Neural progenitor cell (in vitro differentiated cells): ENCODE measurements at places on chromosomes 5 and 9. TPM values are rescaled to one million over a fixed set of nuclear protein-coding genes. Genes with fewer than 3 reads are reported as not detected.

GRCh38 chr5:107979291-107979690, 308.6 kb upstream of the EFNA5 start:
- no peak overlapping the region for H3K4me3 ChIP-seq
- peak; percentile 34 for DNase-seq
- no peaks in the 10 kb centered on the region for H3K36me3 ChIP-seq

DNA sequence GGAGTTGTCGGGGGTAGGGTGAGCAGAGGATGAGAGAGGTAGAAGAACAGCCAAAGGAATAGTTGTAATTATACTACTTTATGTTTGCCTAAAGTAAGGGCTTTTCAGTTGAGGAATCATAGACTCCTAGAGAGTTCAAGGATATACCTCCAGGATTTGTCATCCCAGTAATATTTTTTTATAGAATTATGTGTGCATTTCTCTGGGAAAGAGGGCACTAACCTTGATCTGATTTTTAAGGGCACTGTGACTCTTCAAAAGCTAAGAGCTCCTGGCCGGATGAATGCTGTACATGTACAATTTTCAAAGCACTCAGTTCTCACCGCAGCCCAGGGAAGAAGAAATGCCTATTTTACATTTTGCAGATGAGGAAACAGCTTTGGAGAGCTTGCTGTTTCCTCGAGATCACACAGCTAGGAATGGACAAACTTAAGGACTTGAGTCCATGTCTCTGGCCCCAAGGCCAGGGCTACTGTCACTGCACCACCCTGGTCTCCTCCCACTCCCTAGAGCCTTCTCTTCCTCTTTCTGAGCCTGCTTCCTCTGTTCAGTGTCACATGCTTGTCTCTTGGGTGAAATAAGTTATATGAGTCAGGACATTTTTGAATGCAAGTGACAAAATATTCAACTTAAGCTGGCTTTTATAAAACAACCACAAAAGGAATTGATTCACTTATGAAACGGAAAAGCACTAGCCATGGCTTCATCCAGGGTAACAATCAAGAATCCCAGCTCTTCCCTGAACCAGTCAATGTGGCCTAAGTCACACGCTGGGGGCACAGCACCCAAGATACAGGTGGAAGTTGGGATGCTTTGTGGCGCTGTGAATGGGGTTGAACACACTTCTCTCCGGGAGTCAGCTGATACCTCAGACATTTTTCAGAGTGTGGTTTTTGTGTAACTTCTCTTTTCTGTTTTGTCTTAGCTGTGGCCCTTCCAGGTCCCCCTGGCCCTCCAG, 45.7 kb upstream of the TGFBR1 start:
- H3K27me3 ChIP-seq = no peaks in the 10 kb centered on the region
- H3K27ac ChIP-seq = no peak overlapping the region
- no peak for DNase-seq
- no peaks in the 10 kb centered on the region for H3K36me3 ChIP-seq
- H3K4me3 ChIP-seq = no peak overlapping the region

Gene HK3
- not detected in 2 replicates for total RNA-seq

Gene AGXT2
- total RNA-seq = not detected in 2 replicates

Gene MAPK9
- total RNA-seq = 31.5 and 40.6 TPM in 2 replicates
